ENCODE measurements at places on chromosomes 16 and 17.

DNA sequence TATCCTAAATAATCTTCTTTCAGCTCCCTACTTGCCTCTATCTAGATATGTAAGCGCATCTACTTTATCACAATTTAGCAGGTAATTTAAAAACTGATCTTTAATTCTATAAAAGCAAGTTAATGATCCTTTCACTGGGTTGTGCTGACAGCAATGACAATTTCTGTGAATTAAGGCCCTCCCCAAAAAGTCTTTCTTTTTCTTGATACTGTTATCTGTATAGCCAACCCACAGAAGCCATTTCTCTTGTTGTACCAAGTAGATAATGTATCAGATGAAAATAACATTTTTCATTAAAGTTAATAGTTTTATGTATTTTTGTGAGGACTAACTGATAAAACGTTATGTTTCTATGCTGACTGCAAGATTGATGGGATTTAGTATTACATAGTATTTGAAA is 3.8 kb downstream of the ZPBP2 start:
- no peak for DNase-seq

DNA sequence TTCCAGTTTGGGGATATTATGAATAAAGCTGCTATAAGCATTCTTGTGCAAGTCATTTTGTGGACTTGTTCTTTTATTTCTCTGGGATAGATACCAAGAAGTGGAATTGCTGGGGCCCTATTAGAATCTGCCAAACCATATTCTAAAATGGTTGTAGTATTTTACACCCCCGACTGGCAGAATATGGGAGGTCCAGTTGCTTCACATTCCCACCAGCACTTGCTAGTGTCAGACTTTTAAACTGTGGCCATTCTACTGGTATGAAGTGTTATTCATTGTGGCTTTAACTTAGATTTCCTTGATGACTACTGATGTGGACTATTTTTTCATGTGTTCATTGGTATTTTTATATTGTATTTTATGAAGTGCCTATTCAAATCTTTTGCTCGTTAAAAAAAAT is 18.1 kb upstream of the NUP93 start:
- DNase-seq: no peak

- DNase-seq: no peak
Measured at GRCh38 chr17:50593321-50593720, 32.8 kb downstream of the CACNA1G start.

GRCh38 chr16:86314402-86315025 is 195.8 kb upstream of the FOXF1 start:
- no peak for DNase-seq

GRCh38 chr17:80413771-80414507 is 1.0 kb upstream of the ENDOV start:
- no peak for DNase-seq

DNA sequence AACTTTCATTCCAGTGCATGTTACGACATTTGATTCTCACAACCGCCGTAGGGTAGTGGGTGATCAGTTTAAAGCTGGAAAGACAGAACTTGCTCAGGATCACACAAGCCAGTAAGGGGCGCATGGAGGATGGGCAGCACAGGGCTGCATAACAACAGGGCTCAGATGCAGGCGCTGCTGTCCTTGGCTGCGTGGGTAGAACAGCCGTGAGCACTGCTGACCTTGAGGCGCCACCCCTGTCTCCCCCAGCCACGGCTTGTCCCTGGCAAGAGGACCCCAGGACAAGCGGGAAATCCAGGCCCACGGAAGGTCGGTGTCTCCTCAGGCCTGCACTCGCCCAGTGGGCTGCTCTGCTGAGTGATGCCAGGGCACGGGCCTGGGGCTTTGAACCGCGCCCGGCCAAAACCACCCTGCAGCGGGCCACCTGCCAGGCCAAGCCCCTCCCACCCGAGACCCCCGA is 84.7 kb downstream of the LMF1 start:
- peak; percentile 50 for DNase-seq

- no peak for DNase-seq
Measured at GRCh38 chr17:64216000-64216337, 47.1 kb downstream of the TEX2 start.

- no peak for DNase-seq
Measured at GRCh38 chr17:42680331-42680808, 1.3 kb downstream of the CCR10 start.

GRCh38 chr16:61829631-61830030 is 206.6 kb downstream of the CDH8 start:
- DNase-seq: no peak

DNA sequence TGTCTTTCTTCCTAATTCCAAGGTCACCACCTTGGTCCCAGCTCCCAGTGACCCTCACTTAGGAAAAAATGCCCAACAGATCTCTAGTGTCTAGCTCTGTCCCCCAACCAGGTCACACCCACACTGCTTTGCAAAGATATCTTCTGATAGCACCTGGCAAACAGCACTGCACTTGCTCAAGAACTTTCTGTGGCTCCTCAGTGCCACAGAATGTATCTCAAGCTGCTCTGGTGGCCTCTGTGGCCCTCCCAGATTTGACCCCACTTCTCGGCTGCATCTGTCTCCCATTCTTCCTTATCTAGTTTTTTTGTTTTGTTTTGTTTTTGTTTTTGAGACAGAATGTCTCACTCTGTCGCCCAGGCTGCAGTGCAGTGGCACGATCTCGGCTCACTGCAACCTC is 5.0 kb downstream of the ZNF688 start:
- no peak for DNase-seq

DNA sequence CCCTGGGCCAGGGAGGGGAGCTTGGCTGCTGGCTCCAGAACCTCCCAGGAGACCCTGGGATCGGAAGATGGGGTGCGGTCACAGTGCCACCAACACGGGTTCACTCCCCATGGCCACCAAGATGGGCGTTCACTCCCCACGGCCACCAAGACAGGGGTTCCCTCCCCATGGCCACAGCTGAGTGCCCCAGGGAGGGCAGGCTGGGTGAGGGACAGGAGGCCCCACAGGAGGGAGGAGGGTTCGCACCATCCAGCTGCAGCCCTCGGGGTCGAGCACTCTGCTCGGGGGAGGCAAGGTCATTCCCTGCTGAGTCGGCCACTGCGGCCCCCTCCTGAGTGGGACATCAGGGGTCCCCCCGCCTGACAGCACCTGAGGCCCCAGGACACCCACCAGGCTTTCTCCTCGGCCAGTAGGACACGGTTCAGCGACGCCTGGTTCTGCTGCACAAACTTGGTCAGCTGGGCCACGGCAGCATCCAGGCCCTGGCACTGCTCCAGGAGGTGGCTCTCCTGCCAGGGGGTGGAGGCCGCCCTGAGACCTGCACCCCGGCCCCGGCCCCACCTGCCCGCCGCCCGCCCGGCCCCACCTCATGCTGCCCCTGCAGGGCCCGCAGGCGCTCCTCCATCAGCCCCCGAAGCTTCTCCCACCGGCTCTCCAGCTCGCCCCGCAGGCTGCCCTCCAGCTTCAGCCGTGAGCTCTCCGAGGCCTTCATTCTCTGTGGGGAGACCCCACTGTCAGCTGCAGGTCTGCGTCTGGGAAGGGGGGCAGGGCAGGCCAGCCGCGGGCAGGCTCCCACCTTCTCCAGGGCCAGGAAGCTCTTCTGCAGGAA is 5.9 kb downstream of the CCDC154 start:
- no peak for DNase-seq

- DNase-seq: peak; percentile 72
Measured at GRCh38 chr17:80861892-80862291, 129.7 kb upstream of the CHMP6 start.

DNA sequence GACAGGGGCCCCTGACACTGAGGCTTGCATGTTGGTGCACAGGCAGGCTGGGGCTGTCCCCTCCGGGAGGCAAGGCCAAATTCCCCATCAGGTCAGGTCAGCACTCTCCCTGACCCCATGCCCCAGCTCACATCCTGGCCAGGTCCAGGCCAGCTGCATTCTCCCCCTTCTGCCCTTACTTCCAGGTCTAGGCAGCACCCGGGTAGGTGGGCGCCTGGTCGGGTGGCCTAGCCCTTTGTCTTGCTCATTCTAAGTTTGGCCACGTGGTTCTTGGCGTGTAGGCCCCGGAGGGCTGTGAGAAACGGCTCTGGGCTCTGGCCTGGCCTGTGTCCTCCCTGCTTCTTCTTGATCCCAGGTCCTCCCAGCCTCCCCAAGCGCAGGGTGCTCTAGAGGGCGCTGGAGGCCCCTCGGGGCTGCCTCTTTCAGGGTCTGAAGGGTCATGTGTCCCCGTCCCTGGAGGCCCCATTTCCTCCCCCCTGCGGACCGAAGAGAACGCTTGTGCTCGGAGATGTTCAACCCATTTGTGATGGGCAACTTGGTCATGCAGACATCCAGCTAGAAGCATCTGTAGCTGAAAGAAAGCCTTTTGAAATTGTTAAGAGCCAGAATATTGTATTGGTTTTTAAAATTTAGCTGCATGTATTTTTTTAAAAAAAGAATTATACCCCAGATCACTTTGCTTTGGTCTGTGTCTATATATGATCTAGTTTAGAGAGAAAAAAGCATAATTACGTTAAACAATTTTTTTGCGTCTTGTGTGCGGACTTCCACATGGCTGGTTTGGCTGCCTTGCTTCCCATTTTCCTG is 6.7 kb downstream of the BAHCC1 start:
- no peak for DNase-seq

- DNase-seq: no peak
Measured at GRCh38 chr17:73820686-73821448, 176.6 kb upstream of the SDK2 start.

- DNase-seq: no peak
Measured at GRCh38 chr17:80010283-80010858, 25.3 kb downstream of the TBC1D16 start.

DNA sequence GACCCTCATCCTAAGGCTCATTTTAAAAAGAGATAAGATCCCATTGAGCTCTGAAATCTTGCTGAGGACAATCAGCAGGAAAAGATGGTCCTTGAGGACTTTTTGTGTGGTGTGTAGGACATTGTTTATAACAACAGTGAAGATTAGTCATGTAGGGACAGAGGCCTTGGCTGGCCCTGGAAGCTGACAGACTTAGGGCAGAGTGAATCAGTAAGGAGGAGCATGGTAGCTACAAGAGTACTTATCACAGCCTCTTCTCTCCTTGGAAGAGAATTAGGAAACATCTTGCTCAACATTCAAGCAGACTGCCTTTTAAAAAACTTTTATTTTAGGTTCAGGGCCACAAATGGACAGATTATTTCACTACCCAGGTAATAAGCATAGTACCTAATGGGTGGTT is 665.9 kb upstream of the SALL1 start:
- DNase-seq: no peak

DNA sequence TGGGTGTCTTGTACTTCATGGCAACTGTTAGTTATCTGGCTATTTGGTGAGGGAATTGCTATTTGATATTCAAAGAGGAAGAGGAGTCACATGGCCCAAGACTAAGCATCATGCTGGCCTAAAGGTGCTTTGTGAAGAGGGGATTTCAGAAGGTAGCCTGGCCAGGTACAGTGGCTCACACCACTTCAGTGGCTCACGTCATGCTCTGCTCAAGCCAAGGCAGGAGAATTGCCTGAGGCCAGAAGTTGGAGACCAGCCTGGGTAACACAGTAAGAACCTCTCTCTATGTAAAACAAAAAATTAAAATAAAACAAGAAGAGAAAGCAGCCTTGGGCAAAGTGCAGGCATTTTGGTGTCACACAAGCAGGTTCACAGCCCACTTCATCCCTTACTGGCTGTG is 6.4 kb upstream of the MT1B start:
- DNase-seq: no peak

DNA sequence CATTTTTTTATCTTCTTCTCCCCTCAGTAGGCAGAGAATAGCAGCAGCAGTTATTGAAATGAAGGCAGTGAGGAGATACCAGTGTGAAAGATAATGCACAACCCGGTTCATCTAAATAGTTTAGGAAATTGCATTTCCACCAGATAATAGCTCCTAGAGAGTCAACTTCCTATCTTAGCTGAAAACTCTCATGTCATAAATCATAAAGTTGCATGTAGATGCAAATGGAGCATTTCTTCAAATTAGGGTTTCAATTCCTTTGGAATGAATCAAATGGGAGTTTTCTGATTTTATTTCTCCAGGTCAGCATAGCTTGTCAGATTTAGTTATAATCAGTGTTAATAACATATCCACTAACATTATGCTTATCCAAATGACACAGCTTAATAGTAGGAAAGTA is 335.3 kb downstream of the CNTNAP4 start:
- no peak for DNase-seq

- DNase-seq: no peak
Measured at GRCh38 chr16:58510776-58511628, 4.3 kb upstream of the SETD6 start.

DNA sequence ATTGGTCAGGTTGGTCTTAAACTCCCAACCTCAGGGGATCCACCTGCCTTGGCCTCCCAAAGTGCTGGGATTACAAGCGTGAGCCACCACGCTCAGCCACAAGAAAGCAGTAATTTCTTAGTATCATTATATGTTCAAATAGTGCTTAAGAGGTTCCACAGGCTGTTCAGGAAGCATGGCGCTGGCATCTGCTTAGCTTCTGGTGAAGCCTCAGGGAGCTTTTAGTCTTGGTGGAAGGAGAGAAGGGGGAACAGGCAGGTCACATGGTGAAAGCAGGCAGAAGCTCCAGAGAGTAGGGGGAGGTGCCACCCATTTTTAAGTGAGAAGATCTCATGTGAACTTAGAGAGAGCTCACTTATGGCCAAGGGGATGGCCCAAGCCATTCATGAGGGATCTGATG is 3.7 kb upstream of the SEC14L1 start:
- DNase-seq: no peak
